Stimulated activated CD4-positive, alpha-beta T cell treated with anti-CD3 and anti-CD28 coated beads, Interleukin-15, amount 100 ng/mL, for 48 hours (primary cell): ENCODE measurements at places on chromosomes 12 and 14.
A peak's percentile ranks its signal among the peaks of the same experiment; 100 is the strongest.

DNA sequence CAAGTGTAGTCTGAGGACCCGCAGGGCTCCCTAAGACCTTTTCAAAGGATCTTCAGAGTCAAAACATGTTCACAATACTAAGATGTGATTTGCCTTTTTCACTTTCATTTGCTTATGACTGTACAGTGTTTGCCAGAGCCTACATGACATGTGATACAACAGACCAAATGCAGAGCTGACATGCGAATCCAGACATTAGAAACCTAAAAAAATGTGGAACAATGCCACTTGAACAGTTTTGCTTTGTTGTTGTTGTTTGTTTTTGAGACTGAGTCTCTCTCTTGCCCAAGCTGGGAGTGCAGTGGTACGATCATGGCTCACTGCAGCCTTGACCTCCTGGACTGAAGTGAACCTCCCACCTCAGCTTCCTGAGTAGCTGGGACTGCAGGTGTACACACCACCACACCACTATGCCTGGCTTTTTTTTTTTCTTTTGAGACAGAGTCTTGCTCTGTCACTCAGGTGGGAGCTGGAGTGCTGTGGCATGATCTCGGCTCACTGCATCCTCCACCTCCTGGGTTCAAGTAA lies 5.3 kb upstream of the RAB35 start:
- DNase-seq: no peak

DNA sequence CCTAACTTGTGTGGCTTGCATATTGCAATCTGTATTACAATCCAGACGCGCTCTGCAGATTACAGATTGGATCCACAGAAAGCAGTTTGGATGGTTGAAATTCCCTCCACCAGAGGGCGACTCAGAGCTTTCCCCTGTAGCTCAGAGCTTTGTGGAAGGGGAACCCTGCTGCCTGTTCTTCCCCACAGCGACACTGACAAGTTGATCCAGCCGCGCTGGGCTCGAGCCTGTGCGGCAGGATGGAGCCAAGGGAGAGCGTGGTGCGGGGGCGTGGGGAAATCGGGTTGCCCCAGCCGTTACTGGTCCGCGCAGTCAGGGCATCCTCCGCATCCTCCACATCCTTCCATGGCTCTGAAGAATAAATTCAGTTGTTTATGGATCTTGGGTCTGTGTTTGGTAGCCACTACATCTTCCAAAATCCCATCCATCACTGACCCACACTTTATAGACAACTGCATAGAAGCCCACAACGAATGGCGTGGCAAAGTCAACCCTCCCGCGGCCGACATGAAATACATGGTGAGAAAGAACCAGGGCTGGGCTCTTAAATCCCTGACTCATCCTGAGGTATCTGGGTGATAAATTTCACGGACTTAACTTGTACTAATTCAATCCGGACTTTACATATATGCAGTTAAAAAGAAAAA lies at the start of gene GLIPR1L1:
Gene GLIPR1L1, plus strand, starts transcription at position 287 of the 647 bp plus-strand sequence. Its CDS starts 59 bp downstream, at position 346.
- peak; percentile 69 for DNase-seq

DNA sequence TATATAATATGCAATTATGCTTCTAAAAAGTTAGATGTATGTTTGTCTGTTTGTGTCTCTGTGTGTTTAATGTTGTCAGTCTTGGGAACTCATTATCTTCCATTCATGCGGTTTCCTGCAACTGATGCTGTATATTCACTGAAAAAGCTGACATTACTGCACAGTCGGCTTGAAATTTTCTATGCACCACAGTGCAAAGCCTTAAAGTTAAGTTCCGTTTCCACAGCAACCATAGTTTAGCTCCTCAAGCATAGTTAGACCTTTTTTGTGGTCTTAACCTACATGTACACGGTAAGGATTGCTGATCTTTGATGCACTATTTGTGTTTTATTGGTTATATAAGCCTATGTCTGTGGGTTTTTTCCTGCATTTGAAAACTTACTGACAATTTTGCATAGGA lies 309.4 kb downstream of the KCNC2 start:
- no peak for DNase-seq

DNA sequence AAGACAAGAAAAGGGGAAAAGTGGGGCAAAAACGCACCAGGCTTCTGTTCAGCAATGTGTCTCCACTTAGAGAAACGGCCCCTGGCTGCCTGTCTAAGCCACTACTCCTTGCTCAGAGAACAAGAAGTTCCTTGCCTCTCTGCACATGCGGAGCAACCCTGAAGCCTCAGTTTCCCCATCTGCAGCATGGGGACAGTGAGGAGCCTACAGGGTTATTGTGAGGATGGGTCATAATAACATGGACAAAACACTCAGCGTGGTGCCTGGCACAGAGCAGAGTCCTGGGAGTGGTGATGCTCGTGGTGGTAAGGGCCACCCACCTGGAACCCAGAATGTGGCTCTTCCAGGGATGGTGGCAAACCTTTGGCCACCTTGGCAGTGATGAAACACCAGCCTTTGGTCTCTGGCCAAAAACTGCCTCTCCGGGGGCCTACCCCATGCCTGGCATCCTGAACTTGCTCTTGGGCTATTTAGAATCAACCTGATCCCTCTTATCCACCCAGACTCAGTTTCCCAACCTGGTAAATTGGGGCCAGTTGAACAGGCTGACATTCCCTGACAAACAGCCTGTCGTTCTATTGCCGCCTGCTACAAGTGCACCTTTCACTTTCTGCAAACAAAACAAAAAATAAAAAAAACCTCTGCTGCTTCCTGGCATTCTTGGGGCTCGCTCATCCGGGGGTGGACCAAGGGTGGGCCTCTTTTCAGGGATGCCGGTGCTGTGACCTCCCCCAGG lies 56.5 kb upstream of the DLK1 start:
- no peak for DNase-seq

GRCh38 chr12:89379148-89379838 lies 27.0 kb upstream of the DUSP6 start:
- DNase-seq: no peak

DNA sequence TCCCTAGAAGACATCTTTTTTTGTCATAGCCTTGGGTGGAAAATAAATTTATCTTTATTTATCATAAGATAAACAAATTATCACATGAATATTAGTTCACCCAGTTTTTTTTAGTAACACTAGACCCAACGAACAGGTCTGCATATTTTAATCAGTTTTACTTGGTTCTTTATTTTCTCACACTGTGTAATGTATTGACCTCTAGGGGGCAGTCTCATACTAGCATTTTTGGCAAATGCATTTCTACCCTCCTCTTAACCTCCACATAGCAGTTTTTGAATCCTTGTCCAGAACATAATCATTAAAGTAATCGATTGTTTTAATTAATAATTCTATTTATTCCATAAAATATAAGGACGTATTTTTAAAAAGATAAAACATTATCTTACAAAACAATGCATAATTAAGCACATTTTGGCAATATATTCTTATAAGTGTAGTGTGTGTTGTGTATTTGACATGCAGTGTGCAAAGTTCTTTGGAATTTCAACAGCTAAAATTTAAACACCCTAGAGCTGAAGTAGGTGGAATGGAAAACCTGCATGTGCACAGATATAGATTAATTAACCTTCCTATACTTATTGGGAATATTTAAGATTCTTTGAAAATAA lies 31.6 kb upstream of the PTPRQ start:
- no peak for DNase-seq

DNA sequence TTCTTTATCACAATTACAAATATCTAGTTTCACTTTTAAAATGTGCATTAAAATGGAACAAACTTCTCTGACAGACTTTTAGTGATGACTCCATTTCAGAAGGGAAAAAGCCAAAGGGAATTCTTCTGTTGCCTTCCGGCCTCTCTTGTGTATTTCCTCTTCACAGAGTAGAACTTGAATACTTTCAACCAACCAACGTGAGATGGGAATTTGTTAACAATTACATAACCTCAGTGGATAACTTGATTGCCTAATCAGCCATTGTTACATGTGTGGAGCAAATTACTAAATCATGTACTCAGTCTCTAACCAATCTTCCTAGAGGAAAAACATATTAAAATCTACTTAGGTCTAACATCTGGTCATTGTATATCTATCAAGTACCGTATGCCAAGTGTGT lies 291.1 kb downstream of the SYT1 start:
- DNase-seq: no peak

- no peak for DNase-seq
These were observed 14.6 kb upstream of the RBM19 start for GRCh38 chr12:113980537-113981337.

DNA sequence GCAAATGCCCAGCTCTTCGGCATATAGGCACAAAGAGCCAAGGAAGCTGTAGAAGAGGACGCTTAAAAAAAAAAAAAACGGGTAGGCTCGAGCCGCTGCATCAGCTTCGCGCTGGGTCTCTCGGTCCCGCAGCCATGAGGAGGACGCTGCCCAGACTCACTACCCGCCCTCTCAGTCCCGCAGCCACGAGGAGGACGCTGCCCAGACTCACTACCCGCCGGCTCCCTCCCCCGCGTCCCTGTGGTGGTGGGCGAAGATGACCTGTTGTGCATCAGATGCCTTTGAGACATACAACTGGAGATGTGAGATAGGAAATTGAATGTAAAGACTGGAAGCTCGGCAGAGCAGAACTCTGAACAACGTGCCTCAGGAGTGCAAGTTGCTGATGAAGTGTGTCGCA lies 11.4 kb upstream of the SPSB2 start:
- no peak for DNase-seq

DNA sequence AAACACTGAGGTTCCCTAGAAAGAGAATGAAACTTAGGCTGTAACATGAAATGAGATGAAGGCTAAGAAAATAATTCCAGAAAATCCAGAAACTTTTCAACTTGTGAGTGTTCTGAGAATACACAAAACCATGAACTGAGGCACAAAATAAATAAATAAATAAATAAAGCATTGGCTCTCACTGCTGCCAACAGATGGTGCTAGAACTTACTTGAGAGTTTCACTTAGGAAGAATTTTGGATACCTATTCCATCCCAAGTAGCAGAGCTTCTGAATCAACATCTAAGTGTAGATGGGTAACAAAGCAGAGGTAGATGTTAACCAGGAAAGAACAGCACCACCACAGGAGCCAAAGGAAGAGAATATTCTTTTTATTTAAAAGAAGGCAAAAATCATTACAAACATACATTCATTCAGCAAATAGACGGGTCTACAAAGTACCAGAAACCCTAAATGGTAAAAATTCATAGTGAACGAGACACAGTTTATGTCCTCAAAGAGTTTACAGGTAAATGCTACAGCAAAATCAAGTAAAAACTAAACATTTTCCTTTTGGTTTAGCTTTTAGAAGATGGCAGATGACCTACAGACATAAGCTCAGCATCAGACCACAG lies 16.7 kb downstream of the EPS8 start:
- DNase-seq: no peak

DNA sequence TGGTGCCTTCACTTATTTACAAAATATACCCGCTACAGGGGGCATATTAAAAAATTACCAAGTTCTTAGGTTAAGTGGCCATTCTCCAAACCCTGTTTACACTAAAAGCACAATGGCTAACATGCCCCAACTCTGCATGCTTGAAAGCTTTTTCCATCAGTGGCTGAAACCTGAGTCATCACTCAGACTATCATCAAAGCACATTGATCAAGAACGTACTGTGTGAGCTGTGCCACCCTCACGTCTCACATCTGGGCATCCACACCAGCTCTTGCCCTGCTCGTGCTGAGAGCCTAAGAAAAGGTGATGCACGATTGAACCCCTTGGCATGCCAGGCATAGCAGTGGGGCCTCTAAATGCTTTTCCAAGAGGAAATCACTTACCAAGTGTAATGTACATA lies 13.2 kb downstream of the AQP6 start:
- no peak for DNase-seq

DNA sequence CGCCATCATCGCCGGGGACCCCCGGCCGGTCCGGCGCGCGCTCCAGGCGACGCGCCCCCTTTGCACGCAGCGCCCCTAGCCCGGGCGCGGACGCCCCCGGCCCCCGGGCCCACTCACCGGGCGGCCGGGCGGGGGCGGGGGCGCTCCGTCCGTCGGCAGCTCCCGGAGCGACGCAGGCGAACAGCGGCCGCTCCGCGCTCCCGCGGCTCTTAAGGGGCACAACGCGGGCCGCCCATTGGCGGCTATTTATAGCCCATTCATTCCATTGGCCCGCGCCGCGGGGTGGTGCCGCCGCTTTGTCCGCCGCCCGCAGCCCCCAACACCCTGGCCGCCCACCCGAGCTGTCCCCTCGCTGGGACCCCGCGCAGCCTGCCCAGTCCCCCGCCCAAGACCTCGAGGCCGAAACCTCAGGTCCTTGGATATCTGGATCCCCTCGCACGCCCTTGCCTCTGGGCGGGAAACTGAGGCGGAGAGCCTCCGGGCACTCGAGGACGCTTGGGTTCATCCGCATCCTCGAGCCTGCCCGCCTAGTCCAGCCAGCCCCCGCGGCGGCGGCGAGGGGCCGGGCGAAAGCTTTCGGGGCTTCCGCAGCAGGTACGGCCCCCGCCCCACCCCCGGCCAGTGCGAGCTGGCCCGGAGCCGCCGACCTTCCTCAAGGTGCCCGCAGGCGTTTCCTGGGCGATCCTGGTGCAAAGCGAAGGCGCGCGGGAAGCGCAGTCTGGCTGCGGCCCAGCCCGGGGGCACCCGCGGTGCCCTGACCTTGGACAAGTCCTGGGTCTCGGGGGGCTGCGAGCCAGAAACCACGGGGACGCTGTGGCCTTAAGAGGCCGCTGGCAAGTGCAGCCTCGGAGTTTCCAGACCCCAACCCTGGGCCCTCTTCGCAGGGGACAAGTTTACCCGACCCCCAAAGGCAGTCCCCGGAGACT lies at the start of gene CKB:
Gene CKB, minus strand, starts transcription at position 182 of the 926 bp plus-strand sequence. CDS start 337 bp downstream, outside the sequence.
- DNase-seq: no peak

DNA sequence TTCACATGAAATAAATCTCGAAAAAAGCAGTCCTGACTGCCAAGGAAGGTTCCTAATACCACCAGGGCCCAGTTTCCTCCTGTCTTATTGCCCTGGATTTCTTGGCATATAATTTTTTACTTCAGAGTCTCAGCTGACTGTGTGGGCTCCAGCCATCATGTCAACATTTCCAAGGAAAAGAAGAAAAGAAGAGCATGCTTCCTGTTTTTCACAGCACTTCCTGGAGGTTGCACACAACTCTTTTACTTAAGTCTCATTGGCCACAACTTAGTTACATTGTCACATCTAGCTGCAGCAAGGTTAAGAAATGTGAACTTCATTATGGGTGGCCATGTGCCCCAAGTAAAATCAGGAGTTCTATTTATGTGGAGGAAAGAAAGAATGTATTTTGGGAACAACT lies 24.3 kb downstream of the DACT1 start:
- DNase-seq: no peak

- DNase-seq: no peak
These were observed 139.8 kb downstream of the ZFP36L1 start for GRCh38 chr14:68653108-68653507.

- DNase-seq: no peak
These were observed 23.4 kb downstream of the COQ6 start for GRCh38 chr14:73973497-73973896.

- DNase-seq: no peak
These were observed 18.0 kb upstream of the C2CD5 start for GRCh38 chr12:22562036-22563028.

DNA sequence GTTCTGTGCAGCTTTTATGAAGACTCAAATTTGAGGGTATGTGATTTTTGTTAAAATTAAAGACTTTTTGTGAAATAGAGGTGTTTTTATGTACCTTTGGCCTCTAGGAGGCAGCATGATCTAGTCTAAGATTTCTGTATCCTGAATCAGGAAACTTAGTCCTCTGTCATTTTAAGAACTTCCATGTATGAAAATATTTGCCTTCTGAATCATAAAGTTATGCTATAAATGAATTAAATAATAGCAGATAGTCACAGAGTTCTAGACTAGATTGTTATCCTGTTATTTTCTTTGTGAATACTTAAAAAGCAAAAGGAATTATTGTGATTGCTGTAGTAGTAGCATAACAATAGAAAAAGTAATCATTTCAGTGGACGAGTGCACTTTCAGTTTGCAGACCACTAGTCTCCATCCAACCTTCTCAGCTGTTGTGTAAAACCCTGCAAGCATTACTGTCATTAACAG lies 56.3 kb downstream of the FGD4 start:
- no peak for DNase-seq

- no peak for DNase-seq
These were observed 29.8 kb downstream of the LGMN start for GRCh38 chr14:92718664-92719063.
